Pancreas (tissue), 10 donors: ENCODE measurements at places on chromosomes 3 and 15.
A peak's percentile ranks its signal among the peaks of the same experiment; 100 is the strongest.

GRCh38 chr3:146896711-146897110 lies 291.6 kb upstream of the PLSCR5 start:
- H3K4me3 ChIP-seq = no peak overlapping the region
- no peaks in the 10 kb centered on the region for H3K4me1 ChIP-seq
- no peaks in the 10 kb centered on the region for H3K36me3 ChIP-seq
- no peaks in the 10 kb centered on the region for H3K27me3 ChIP-seq
- DNase-seq = no peak

GRCh38 chr3:23920151-23920655 lies 3.3 kb downstream of the RPL15 start:
- no peak overlapping the region for H3K4me3 ChIP-seq
- peaks cover 19% of the 10 kb centered on the region for H3K36me3 ChIP-seq
- H3K27ac ChIP-seq = no peak overlapping the region
- no peak for DNase-seq

GRCh38 chr3:33791477-33792166 lies 6.8 kb upstream of the PDCD6IP start:
- no peaks in the 10 kb centered on the region for H3K36me3 ChIP-seq
- H3K27me3 ChIP-seq = no peaks in the 10 kb centered on the region
- H3K27ac ChIP-seq = no peak overlapping the region
- no peak overlapping the region for H3K4me3 ChIP-seq
- DNase-seq = no peak
- H3K4me1 ChIP-seq = no peaks in the 10 kb centered on the region

DNA sequence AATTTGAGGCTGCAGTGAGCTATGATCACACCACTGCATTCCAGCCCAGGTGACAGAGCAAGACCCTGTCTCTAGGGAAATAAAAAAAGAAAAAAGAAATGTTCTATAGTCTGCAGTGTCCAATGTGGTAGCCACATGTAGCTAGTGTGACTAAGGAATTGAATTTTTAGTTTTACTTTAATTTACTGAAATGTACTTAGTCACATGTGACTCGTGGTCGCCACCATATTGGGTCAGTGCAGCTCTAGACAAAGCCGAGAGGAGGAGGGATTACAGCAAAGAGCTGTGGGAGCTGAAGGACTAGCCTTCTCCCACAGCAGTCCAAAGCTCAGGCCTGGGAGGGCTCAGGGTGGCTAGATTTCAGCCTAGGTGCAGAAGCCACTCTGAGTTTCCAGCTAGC lies 65.9 kb upstream of the NTRK3 start:
- no peaks in the 10 kb centered on the region for H3K36me3 ChIP-seq
- H3K4me1 ChIP-seq = no peaks in the 10 kb centered on the region
- no peak overlapping the region for H3K4me3 ChIP-seq

DNA sequence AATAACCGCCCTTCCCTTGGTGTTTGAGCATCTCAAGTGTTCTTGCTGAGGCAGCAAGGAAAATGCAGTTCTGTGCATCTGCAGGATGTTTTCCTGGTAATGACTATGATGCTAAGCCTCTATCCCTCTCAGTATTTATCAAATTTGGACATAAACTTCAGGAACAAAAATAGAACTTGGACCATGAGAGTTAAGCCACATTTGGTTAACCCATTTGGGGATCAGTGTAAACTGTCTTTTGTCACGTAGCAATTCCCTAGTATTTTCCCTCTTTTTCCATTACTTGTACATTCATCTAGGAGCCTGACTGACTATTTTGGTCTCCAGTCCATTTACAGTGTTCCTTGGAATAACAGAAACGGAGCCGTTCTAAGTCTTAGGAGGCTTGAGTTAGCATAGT lies 250.8 kb downstream of the RBMS3 start:
- no peaks in the 10 kb centered on the region for H3K36me3 ChIP-seq
- no peak overlapping the region for H3K4me3 ChIP-seq
- no peak for DNase-seq
- H3K27me3 ChIP-seq = no peaks in the 10 kb centered on the region
- no peak overlapping the region for H3K27ac ChIP-seq

- no peak for DNase-seq
- no peaks in the 10 kb centered on the region for H3K36me3 ChIP-seq
- no peaks in the 10 kb centered on the region for H3K4me1 ChIP-seq
- no peak overlapping the region for H3K27ac ChIP-seq
- no peaks in the 10 kb centered on the region for H3K27me3 ChIP-seq
Measured at GRCh38 chr3:78718707-78719106, 1049.1 kb downstream of the ROBO1 start.

DNA sequence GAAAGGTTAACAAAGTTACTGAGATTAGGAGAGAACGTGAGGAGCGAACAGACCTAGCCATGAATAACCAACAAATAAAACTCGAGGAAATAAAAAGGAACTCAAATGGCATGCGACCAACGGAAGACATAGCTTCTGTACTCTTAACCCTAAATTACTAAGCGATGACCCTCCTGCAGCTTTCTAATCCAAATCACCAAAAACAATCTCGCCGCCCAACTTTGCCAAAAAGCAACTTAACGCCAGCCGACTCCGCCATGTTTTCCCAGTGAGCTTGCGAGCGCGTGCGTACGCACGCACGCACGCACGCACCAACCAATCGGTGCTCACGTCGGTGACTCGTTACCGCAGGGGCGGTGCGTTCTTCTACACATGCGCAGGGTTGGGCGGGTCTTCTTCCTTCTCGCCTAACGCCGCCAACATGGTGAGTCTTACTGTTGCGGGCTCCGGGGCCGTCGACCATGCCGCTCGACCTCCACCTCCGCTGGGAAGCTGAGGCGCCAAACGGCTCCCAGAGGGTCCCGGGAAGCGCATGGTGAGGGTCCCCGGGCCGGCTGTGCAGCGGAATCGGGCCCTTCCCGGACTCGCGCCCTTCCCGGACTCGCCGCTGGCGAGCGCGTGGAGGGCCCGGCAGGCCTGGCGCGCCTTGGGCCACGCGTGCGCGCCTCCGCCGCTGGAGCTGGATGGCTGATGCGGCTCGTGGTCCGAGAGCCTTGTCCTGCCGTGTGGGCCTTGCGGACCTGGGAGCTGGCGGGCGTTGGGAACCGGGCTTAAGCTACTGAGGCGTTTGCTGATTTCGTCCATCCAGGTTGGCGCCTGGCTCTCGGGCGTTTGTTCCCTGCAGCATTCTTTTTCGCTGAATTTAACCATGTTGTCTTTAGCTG lies at the start of gene RPL14:
TSS of gene RPL14 (plus strand) at position 400 of the 884 bp plus-strand sequence. CDS start at position 533, 133 bp downstream.
- DNase-seq = peak; percentile 98
- peak within 1 kb of the TSS; percentile 69 for H3K27ac ChIP-seq
- peak within 1 kb of the TSS; percentile 66 for H3K4me3 ChIP-seq
- H3K36me3 ChIP-seq = peaks cover 17% of the 10 kb centered on the region
- H3K27me3 ChIP-seq = no peaks in the 10 kb centered on the region
